GM12865 (cell line): ENCODE measurements at places on chromosomes 5 and 9.

DNA sequence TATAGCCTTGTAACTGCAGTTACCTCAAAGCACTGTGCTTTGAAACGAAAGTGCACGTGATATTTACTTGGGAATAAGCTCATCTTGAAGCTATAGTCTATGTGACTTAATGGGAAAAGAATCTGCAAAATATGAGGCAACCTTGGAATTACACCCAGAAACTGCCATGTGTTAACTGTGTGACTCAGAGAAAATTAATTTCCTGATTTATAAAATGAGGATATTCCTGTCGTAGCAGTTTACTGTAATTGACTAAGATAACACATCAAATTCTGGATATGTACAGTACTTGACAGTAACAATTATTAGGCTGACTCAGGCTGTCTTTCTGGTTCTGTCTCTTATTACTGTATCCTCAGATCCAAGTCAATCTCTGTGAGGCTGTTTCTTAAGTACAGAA lies 1079.9 kb upstream of the ACO1 start:
- no peak for DNase-seq

GRCh38 chr5:163809473-163809872 lies 304.1 kb downstream of the MAT2B start:
- DNase-seq, result peak; percentile 3

DNA sequence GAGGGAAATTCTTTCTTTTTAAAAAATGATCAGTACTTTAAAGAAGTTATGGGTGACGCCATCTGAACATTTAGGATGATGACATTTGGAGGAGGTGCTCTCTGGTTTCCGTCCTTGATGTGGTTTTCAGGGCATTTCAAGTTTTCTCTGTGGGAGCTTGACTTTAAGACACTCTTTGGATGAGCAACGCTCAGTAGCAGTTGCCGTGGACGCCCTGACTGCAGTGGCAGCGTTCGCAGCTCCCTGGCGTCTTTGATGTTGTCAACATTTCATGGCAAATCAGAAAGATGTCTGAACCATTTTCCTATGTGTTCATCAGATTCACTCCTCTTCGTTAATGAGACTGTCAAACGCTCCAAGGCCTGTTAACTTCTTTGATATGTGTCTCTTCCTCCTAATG lies 86.1 kb downstream of the ZNF354C start:
- DNase-seq, result no peak

- peak; percentile 65 for DNase-seq
Observed at GRCh38 chr5:116883875-116884274, 309.3 kb upstream of the SEMA6A start.

- DNase-seq, result no peak
Observed at GRCh38 chr9:113386571-113387393, 10.0 kb upstream of the HDHD3 start.

GRCh38 chr9:17837965-17838364 lies 259.1 kb downstream of the SH3GL2 start:
- DNase-seq, result no peak

DNA sequence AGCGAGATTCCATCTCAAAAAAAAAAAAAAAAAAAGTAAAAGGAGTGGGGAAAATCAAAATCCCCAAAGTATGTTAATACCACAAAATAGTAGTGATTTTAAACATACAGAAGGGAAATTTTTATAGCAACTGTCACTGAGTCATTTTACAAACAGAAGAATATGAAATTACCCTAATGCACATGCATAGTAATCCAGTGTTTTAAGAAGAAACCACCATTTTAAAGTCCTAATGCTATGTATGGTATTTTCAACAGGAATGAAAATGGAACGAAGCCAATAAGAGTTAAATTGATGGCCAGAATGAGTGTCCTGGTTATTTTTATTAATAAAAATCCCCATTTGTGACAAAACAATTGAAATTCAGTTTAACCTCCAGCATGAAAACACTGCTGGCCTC lies 26.7 kb upstream of the NXNL2 start:
- no peak for DNase-seq

- no peak for DNase-seq
Observed at GRCh38 chr9:2964470-2964869, 120.6 kb upstream of the PUM3 start.

DNA sequence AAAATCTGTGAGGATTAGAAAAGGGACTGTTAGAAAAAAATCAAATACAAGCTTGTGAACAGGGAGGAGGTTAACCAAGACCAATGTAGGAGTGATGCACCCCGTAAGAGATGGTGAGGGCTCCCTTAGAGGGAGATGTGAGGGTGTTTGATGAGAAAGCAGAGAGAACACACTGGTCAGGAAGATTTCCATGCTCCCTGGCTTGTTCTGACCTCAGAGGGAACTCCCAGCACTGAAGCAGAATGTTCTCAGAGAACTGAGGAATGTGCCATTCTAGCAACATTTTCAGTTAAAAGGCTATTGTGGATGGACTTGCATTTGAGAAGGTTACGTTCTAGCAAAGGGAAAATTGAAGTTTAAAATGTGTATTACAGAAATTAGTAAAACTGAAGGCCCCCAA lies 110.6 kb downstream of the HTR4 start:
- DNase-seq, result no peak

GRCh38 chr5:41747301-41747700 lies 122.9 kb downstream of the OXCT1 start:
- DNase-seq, result no peak

DNA sequence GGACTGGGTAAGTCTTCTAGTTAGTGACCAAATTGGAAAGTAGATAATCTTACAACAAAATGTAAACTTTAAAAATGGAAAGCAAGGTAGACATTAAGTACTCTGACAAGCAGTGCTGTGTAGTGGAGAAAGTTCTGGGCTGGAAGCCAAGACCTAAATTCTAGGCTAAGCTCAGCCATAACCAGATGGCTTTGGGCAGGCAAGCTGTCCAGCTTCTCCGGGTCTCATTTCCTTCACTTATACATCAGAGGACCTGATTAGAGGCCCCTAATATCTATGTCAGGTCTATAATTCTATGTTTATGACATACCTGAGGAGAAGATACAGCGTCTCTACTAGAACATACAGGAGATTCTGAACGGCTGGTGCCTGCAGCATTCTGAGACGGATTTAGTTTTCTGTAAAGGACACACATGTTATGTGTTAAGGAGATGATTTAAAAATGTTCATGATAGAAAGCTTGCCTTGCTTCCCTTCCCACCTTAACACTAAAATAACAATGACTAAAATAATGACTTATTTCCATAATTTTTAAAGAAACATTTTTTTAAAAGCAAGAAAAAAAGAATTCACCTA lies 61.2 kb downstream of the ELL2 start:
- DNase-seq, result no peak

DNA sequence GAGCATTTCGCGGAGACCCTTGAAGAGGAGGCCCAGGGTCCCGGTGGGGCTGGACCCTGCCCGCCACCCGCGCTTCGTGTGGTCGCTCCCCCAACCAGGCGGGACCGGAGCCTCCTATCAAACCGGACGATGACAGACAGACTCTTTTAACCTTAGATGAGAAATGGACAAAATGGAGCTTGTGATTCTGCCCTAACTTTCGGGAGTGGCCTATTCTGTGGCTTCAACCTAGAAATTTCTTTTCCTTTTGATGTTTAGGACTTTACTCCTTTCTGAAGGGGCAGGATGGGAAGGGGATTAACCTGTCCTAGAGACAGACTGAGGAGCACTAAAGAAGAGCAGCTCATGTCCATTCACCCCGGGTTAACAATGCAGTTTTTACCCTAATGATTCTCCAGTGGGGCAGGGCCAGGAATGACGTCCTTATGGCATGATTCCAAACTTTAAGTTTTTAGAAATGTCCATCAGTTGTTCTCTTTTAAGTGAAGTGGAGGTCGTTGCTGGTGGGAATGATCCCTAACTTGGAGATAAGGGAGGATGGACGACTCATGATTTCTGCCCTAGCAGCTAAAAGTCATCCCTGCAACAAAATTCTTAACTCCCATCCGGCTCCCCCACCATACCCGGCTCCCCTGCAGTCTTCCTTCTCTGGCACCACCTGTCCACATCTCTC lies 1.0 kb downstream of the NIPSNAP3A start:
- no peak for DNase-seq

GRCh38 chr5:75037106-75037505 lies 15.3 kb downstream of the GCNT4 start:
- no peak for DNase-seq

GRCh38 chr9:133701321-133701980 lies 36.7 kb downstream of the SARDH start:
- no peak for DNase-seq

DNA sequence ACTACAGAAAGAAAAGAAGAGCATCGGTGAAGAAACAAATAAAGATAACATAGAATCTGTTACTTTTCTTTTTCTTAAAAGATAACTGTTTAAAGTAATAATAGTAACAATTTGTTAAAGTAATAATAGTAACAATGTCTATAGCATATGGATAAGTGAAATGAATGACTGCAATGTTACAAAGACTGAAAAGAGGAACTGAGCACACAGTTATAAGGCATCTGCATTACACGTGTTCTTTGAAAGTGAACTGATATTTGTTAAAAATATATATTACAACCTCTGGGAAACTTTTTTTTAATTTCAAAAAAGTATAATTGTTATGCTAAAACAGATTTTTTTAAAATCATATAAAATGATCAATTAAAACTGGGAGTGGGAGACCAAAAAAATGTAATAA lies 88.4 kb upstream of the FST start:
- DNase-seq, result no peak

DNA sequence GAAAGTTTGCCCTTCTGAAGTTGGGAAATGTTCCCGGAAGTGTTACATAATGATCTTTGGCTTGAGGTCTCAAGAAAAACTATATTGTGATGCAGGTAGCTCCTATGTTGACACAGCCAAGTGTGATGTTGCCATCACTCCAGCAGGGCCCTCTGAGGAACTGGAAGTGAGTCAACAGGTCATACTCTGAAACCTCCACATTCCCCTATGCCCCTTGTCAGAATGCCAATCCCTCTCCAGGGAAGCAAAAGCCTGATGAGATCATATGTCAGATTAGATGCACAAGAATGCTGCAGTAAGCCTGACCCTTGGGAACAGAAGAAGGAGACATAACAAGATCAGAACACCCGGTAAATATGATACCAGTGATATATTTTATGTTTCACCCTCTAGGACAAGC lies 66.8 kb upstream of the ITGA2 start:
- DNase-seq, result no peak

DNA sequence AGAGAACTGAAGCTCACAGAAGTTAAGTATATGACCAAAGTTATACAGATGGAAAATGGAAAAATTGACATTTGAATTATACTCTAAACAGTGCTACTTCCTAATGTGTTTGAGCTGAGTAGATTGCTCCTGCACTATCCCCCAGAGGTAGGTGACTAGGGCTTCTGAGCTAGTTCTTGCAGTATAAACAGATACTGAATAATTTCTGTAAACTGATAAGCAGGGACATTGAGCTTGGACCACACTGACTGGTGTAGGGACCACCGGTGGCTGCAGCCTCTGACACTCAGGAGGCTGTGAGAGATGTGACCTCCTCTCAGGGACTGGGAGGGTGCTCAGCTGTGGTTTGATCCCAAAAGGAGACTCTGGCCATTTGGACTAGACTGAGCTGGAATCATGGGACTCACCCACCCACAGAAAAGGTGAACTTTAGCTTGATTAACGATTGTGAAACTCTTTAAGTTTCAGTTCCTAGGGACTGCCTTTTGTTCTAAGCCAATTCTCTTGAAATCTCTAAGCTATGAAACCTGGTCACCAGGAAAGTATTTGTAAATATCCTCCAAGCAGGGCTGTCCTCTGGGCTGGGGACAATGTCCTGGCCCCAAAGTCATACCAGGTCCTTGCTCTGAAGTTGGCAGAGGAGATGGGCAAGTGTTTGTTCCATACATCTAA lies 291.5 kb downstream of the SEC61B start:
- DNase-seq, result peak; percentile 47

DNA sequence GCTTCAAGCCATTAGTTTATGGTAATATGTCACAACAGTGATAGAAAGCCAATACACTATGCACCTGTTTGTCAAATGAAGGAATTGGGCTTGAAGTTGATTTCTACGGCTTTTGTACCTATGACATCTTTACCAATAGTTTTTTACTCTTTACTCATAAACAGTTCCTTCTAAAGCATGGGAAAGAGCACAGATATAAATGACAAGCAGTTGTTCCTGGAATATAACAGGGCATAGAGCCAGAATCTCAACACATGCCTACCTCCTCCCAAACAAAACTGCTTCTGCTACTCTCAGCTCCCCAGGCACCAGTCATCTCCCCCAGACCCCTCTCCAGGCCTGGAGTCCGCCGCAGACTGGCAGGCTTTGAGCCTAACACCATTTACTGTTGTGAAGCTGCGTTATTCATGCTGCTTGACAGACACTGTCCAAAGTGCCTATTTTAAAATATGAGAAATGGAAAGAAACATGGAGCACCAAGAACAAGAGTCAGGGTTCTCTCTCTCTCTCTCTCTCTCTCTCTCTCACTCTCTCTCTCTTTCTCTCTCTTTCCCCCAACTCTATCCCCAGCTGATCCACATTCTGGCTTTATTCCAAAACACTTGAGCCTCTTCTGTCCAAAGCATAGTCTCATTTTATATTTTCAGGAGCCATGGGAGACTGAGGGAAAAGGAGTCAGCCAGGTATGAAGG lies 111.6 kb downstream of the ADRB2 start:
- DNase-seq, result no peak

- no peak for DNase-seq
Observed at GRCh38 chr5:96516631-96517071, 83.6 kb upstream of the PCSK1 start.

DNA sequence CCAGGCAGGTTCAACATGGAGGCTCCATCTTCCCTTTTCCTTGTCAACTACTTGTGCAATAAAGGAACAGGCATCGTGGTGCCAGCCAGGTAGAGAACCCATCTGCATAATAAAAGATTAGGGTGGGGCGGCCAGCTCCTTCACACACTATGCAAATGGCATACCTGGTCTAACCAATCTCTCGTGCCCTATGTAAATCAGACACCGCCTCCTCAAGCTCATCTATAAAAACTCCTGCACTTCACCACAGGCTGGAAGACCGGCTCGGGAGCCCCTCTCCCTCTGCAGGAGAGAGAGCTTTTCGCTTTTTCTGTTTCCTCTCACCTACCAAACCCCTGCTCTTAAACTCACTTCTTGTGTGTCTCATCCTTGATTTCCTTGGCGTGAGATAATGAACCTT lies 244.3 kb upstream of the PUM3 start:
- DNase-seq, result no peak

- DNase-seq, result no peak
Observed at GRCh38 chr5:107564931-107565372, 105.8 kb downstream of the EFNA5 start.

GRCh38 chr5:159059722-159060121 lies 40.0 kb downstream of the EBF1 start:
- no peak for DNase-seq

- no peak for DNase-seq
Observed at GRCh38 chr9:87201351-87201751, 254.0 kb upstream of the GAS1 start.

DNA sequence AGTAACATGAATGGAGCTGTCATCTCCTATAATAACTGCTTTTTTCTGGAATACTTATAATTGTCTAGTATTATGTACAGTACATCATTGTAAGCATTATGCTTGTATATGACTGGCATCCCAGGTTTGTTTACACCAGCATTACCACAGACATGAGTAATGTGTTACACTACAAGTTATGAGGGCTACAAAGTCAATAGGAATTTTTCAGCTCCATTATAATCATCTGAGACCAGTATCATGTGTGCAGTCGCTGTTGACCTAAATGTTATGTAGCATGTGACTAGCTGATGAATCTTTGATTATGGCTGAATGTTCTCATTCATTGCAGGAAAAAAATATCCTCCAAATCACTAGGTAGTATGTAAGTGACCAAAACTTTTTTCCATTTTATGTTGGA lies 2.2 kb downstream of the ZCCHC9 start:
- no peak for DNase-seq
